Activated CD4-positive, alpha-beta T cell treated with anti-CD3 and anti-CD28 coated beads, Interleukin-2, amount 50 U/mL, for 48 hours (primary cell): ENCODE measurements at places on chromosomes 12 and 14.

GRCh38 chr14:101878822-101879528, 85.4 kb upstream of the DYNC1H1 start:
- DNase-seq, result peak; percentile 60

- DNase-seq, result peak; percentile 82
These were observed 84.6 kb upstream of the CPSF6 start for GRCh38 chr12:69154585-69155363.

GRCh38 chr14:48193893-48194292, 518.5 kb upstream of the MDGA2 start:
- DNase-seq, result no peak

DNA sequence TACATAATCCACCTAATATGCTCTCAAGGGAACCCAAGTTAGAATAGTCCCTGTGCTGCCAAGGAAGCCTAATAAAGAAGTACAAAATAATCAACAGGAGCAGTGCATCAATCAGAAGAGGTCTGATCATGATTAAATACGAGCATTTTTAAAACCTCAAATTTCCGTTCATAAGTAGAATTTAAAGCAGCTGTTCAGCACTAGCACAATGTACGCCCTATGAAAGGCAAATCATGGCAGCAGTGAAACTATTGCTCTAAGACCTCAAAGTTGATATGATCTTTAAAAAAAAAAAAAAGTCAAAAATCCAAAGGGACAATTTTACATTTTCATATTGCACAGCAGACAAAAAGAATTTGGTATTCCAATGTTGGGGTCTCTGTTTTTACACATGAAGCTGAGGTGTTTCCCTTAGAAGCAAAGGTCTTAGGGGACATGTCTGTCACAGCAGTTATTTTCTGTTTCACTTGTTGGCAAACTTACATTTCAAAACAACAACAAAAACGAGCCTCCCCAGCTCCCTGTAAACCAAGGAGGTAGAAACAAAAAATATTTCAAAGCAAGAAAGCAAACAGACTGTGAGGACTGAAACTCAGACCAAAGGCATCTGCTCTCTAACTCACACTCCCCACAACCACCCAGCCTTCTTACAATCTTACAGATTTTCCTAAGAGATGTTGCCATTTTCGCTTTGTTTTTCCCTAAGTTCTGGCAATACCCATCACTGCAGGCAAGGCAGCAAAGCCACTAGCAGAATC, 28.2 kb downstream of the SOX5 start:
- DNase-seq, result no peak
